Keratinocyte (primary cell): ENCODE measurements at places on chromosomes 12 and 14.

DNA sequence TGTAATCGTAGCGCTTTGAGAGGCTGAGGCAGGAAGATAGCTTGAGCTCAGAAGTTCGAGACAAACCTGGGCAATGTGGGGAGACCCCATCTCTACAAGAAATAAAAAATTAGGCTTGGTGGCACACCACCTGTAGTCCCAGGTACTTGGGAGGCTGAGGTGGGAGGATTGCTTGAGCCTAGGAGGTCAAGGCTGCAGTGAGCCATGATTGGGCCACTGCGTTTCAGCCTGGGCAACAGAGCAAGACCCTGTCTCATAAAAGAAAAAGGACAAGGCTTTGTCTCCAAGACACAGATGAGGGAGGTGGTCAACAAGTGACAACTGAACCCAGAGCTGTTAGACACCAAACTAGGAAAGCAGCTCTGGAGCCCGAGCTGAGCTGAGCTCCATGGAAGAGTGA lies 14.5 kb upstream of the TAMALIN start:
- no peak for DNase-seq

GRCh38 chr14:60848066-60848465 lies 113.5 kb downstream of the MNAT1 start:
- no peak for DNase-seq

DNA sequence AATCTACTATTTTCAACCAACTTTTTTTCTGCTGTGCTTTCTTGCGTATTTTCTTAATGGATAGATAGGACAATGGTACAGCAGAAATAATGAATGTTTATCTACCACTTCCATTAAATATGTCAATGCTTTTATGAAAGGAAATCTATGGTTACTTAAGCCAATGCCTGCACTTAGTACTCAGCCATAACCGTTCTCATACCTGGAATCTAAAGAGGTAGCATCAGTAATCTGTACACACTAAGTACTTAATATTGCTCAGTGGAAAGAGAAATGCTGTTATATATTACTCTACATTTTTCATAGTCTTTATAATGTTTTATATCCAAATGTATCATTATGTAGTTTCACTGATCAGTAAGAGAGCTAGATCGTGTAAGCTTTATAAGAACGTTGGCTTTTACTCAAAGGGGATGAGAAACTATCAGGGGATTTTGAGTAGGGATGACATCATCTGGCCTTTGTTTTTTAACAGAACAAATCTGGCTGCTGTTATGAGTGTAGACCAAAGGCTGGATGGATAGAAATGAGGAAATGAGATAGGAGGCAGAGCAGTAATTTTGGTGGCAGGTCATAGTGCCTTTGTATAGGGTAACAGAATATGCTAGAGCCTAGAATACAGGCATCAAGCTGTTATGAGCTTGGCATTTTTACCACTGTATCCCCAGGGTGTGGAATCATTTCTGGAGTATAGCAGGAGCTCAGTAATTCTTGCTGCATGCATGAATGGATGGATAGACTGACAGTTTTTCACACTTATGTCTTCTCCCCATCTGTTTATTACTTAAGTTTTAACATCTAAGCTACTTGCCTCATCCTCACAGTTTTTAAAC lies 34.0 kb downstream of the ALG10B start:
- no peak for DNase-seq

DNA sequence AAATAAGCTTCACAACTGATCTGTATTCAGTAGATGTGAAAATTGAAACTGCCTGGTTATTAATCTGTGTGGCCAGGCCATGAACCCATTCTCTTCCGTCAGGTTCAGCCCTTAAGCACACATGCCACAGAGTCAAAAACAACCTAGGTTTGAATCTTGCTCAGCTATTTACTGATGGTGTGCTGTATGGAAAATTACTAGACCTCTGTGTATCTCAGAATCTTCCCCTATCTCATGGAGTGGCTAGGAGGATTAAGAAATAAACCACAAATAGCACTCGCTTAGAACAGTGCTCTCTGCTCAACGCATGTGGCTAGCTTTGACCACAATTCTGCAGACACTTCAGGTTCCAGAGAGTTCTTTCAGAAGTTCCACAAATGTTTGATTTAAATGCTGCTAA lies 240.7 kb upstream of the PLEKHG7 start:
- no peak for DNase-seq

DNA sequence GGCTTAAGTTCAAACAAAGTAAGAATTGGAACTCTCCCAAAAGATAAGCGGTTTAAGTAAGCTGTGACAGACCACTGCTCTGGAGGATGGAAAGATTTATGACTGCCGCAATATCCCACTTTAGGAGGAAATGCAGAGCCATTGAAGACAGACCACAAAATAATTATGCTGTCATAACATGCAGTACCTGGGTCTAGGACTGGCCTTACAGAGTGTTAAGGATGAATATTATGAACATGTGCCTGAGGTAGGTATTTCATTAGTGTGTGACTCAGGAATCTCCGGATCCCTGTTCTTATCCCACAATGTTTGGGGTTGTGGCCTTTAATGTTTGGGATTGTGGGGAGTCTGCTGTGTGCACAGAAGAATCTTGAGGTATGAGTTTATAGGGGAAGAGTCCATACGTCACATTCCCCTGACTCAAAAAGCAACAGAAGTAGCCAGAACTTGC lies 114.9 kb downstream of the SAMD4A start:
- no peak for DNase-seq

GRCh38 chr14:35112641-35113040 lies 9.1 kb downstream of the PPP2R3C start:
- DNase-seq, result no peak

GRCh38 chr12:56082967-56083366 lies 3.0 kb downstream of the ERBB3 start:
- no peak for DNase-seq

- no peak for DNase-seq
These were observed 1120.8 kb upstream of the TMEM132C start for GRCh38 chr12:127145929-127146789.

DNA sequence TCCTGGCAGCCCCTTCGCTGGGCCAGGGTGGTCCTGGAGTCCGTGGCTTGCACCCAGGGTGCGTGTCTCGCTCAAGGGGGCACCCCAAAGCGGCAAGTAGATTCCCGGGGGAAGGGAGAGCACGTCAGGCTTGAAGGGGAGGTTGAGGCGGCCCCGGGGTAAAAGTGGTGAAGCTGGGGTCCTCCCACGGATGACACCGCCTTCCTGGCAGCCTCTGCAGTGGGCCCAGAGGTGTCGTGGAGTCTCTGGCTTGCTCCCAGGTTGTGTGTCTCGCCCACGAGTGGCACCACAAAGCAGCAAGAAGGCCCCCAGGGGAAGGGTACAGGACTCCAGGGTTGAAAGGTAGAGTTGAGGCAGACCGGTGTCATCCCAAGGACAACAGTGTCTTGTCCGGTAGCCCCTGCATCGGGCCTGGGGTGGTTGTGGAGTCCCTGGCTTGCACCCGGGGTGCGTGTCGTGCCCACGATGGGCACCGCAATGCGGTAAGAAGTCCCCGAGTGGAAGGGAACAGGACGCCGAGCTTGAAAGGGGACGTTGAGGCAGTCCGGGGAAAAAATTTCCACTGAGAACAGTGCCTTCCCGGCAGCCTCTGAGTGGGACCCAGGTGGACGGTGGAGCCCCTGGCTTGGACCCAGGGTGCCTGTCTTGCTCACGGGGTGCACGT lies 158.0 kb upstream of the ALG10B start:
- DNase-seq, result no peak

DNA sequence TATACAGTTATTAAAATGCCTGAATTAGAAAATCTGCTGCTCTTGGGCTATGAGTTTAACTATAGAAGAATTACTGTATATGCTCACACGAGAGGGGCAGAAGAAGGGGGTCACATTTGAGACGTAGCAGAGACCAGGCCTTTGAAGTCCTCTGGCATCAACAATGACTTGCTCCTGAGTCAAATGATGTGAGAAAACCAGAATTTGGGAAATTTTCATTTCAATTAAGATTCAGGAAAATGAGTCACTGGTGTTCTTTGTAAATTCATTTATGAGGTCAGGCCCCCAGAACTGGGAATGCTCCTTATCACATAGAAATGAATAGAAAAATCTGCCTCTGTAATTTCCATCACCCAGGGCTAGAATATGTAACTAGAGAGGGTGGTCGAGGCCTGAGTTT lies 92.9 kb downstream of the APAF1 start:
- no peak for DNase-seq

DNA sequence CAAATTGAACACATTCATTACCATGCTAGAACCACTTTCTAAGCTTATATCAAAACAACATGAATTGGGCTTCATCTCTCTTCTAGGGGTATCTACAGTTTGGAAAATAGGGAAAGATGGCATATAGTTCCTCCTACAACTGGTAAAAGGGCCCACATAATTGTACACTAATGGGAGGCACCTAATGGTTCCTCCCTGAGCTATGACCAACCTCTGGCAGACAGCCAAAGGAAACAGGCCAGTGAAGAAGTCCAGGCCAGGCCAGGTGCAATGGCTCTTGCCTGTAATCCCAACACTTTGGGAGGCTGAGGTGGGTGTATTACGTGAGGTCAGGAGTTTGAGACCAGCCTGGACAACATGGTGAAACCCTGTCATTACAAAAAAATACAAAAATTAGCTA lies 23.2 kb upstream of the APOF start:
- no peak for DNase-seq

DNA sequence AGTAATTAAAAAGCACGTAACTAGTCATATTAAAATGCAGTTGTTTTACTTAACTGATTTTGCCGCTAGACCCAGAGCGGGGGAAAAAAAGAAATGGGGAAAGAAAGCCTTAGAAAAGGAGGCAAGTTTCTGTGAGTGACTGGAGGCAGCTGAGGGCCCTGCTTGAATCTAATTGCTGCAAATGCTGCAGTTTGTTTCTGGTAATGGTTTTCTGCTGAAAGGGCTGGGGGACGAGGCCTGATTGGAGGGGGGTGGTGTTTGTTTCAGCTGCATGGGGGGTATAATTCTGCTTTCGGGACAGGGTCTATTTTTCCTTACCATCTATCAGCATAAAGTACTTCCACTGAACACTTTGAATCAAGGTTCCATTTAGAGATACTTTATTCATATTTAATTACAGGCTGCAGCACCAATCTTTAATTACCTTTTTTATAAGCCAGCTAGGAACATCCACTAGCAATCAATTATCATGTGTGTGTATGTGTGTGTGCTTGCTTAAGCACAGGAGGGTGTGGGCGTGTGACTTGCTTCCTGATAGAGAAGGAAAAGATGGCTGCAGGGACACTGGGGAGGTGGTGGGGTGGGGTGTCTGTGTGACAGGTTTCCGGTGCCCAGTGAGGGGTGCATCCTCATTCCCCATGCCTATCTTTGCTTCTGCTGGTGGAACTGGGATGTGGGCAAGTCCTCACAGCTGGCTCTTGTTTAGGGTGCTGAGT lies 83.4 kb downstream of the ADCK1 start:
- no peak for DNase-seq

GRCh38 chr14:104428333-104428851 lies 151.2 kb upstream of the C14orf180 start:
- DNase-seq, result no peak

DNA sequence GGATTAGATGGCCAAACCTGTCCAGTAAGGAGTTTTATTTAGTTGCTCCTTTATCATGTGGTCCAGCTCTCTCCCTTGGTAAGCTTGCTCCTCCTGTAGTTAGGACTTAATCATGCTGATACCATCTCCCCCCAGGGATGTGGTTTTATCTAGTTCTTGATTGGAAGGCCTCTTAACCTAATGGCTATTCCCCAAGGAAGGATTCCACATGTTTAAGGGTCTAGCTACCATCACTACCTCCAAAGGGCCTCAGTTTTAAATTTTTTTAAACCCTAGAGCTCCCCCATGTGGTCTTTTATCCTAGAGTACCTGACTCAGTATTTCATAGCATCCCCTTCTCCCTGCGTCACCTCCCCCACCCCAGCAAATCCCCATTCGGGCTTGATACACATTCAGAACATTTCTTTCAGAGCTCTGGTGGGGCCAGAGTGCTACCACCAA lies 22.5 kb downstream of the MAP3K12 start:
- DNase-seq, result no peak

DNA sequence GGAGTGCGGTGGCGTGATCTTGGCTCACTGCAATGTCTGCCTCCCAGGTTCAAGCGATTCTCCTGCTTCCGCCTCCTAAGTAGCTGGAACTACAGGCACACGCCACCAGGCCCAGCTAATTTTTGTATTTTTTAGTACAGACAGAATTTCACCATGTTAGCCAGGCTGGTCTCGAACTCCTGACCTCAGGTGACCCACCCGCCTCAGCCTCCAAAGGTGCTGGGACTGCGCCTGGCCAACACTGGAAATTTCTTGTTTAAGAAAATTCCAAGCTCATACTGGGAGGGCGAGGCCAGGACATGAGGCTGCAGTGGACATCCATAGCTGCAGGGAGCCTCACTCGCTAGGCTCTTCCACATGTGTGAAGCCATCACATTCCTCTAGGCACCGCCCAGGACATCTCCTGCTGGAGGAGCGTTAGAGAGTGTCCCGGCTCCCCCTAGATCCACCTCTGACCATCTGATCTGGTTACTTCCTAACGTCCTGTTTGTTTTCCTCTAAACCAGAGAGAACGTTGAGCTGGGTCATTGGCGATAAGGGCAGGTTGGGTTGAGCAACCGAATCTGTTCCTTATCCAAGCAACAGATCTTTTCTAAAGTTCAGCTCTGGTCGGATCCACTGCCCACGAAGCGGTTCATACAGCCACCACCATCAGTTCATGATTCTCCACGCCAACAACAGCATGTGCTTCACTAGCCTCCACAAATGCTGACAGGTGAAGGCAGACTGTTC lies 108.2 kb upstream of the MED13L start:
- no peak for DNase-seq

- no peak for DNase-seq
These were observed 23.5 kb downstream of the PMCH start for GRCh38 chr12:102174117-102174516.

- DNase-seq, result no peak
These were observed 483.0 kb downstream of the DIO2 start for GRCh38 chr14:79728331-79728730.

GRCh38 chr14:96393071-96393691 lies 1.3 kb downstream of the AK7 start:
- DNase-seq, result no peak

GRCh38 chr12:116024769-116025168 lies 252.7 kb downstream of the MED13L start:
- no peak for DNase-seq

- DNase-seq, result no peak
These were observed 200.7 kb downstream of the FUT8 start for GRCh38 chr14:65613131-65613650.

- no peak for DNase-seq
These were observed 15.2 kb upstream of the PEBP1 start for GRCh38 chr12:118120579-118121363.

GRCh38 chr12:64480148-64480547 lies 28.2 kb downstream of the TBK1 start:
- no peak for DNase-seq

- no peak for DNase-seq
These were observed 94.5 kb downstream of the OTOGL start for GRCh38 chr12:80193865-80194264.

- DNase-seq, result no peak
These were observed 11.7 kb downstream of the COCH start for GRCh38 chr14:30885840-30886740.

GRCh38 chr12:106861984-106862916 lies 87.8 kb downstream of the RIC8B start:
- DNase-seq, result no peak

- no peak for DNase-seq
These were observed 11.4 kb upstream of the AACS start for GRCh38 chr12:125053821-125054220.

- DNase-seq, result no peak
These were observed 127.7 kb upstream of the MAX start for GRCh38 chr14:65229748-65230728.
